ENCODE measurements at places on chromosomes 12 and 14. TPM values are rescaled to one million over a fixed set of nuclear protein-coding genes. Genes with fewer than 3 reads are reported as not detected.

IRAK3 gene
- total RNA-seq, result 7.8 TPM

INSM2 gene
- not detected for total RNA-seq

GRCh38 chr14:71267691-71268090, 360.4 kb downstream of the PCNX1 start:
- no peak overlapping the region for H3K27ac ChIP-seq
- peak overlapping the region; percentile 20 for H3K4me3 ChIP-seq
- H3K27me3 ChIP-seq, result peaks cover 5% of the 10 kb centered on the region
- H3K4me1 ChIP-seq, result no peaks in the 10 kb centered on the region
- no peaks in the 10 kb centered on the region for H3K36me3 ChIP-seq
- no peak for DNase-seq

GRCh38 chr12:111034083-111034885, 113.9 kb upstream of the MYL2 start:
- H3K27ac ChIP-seq, result no peak within 1 kb of the TSS
- DNase-seq, result no peak
- H3K36me3 ChIP-seq, result no peaks in the 10 kb centered on the region
- H3K27me3 ChIP-seq, result peaks cover 86% of the 10 kb centered on the region
- H3K4me1 ChIP-seq, result no peaks in the 10 kb centered on the region

GRCh38 chr14:87868920-87869319, 124.1 kb downstream of the GALC start:
- H3K4me3 ChIP-seq, result no peak overlapping the region
- DNase-seq, result no peak
- H3K36me3 ChIP-seq, result no peaks in the 10 kb centered on the region

DNA sequence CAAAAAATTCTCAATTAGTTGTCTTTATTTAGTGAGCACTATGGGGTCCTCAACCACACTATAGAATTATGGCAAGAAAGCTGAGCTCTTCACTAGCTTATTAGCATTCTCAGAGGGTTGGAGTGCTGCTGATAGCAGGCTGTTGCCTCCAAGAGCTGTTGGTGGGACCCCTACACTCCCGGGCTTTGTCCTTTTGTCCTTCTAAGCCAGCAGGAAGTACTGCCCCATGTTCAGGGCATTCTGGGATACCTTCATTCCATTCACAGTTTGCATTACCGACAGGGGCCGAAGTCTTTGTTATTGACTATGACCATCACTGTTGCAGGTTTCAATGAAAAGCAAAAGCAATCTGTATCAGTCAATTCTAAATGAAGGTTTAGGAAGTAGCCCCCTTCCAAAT, 89.5 kb upstream of the OTX2 start:
- DNase-seq, result no peak
- no peak overlapping the region for H3K4me3 ChIP-seq
- no peak overlapping the region for H3K27ac ChIP-seq
- H3K4me1 ChIP-seq, result no peaks in the 10 kb centered on the region

DNA sequence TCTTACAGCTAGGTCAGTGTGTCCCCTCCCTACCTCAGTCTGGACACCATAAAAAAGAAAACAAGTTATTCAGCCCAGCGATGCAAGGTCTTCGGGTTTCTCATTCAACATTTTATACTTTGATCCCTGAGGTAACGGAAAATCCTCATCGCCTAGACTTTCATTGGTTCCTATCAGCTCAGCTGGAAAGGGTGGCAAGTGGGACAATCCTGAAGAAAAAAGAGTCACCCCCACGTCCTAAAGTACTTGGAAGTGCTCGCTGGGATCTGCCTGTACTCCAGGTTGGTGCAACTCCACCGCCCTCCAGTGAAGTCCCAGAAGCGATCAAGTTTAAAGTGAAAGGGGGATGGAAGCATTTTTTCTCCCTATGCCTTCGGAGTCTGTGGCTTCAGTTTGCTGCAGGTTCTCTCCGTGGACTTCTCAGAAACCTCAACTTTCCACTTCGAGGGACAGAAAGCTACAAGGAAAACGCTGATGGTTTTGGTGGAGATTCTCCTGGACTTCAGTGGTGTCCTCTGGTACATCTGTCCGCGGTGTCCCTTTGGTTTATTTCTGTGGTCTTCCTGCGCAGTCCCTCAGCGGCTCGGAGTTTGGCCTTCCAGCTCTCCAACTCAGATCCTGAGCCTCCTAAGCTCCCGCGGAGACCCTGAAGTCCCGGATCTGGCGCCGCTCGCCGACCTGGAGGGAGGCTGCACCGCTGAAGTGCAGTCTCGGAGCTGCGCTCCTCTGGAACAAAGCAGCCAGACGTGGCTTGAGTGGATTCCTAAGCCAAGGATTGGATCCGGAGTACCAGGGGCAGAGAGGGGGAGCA, 1.8 kb upstream of the LRFN5 start:
- no peaks in the 10 kb centered on the region for H3K27me3 ChIP-seq
- no peak for DNase-seq
- no peak overlapping the region for H3K27ac ChIP-seq

GRCh38 chr12:47783024-47783755, 10.2 kb downstream of the SLC48A1 start:
- H3K27ac ChIP-seq, result peak overlapping the region; percentile 20
- no peaks in the 10 kb centered on the region for H3K27me3 ChIP-seq
- no peaks in the 10 kb centered on the region for H3K4me1 ChIP-seq
- no peak overlapping the region for H3K4me3 ChIP-seq
- no peak for DNase-seq

GRCh38 chr12:114480337-114481199, 74.6 kb upstream of the TBX5 start:
- no peaks in the 10 kb centered on the region for H3K4me1 ChIP-seq
- H3K36me3 ChIP-seq, result no peaks in the 10 kb centered on the region
- H3K27ac ChIP-seq, result no peak overlapping the region
- peak overlapping the region; percentile 18 for H3K4me3 ChIP-seq
- peaks cover 19% of the 10 kb centered on the region for H3K27me3 ChIP-seq

DNA sequence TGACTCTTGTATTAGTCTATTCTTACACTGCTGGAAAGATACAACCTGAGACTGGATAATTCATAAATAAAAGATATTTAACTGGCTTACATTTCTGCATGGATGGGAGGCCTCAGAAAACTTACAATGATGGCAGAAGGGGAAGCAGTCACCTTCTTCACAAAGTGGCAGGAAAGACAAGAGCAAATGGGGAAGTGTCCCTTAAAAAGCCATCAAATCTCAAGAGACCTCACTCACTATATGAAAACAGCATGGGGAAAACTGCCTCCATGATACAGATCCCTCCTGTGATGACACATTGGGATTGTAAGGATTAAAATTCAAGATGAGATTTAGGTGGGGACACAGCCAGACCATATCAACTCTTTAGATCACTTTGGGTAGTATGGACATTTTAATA, 83.7 kb downstream of the TMTC3 start:
- H3K36me3 ChIP-seq, result no peaks in the 10 kb centered on the region
- no peaks in the 10 kb centered on the region for H3K27me3 ChIP-seq
- DNase-seq, result no peak
- H3K4me3 ChIP-seq, result no peak overlapping the region

DNA sequence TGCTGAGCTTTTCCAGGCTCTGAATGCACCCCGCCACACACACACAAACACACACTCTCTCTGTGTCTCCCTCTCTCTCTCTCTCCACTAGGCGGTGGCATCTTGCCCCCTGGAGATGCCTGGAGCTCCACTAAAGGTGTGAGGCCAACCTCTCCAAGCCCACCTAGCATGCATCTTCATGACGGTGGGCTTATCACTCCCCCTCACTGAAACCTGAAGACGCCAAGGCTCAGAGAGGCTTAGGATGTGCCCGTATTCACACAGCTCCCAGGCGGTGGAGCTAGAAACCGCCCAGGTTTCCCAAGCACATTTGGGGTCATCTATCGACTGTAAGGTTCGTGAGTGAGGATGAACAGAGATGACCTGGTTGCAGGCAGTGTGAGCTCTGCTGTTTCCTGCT, 42.6 kb upstream of the BCL11B start:
- no peak overlapping the region for H3K4me3 ChIP-seq
- peaks cover 30% of the 10 kb centered on the region for H3K4me1 ChIP-seq
- no peak for DNase-seq
- H3K27ac ChIP-seq, result no peak overlapping the region
- H3K36me3 ChIP-seq, result no peaks in the 10 kb centered on the region

- no peaks in the 10 kb centered on the region for H3K27me3 ChIP-seq
- no peaks in the 10 kb centered on the region for H3K4me1 ChIP-seq
- no peak for DNase-seq
- no peak overlapping the region for H3K27ac ChIP-seq
- H3K36me3 ChIP-seq, result no peaks in the 10 kb centered on the region
- H3K4me3 ChIP-seq, result no peak overlapping the region
Measured at GRCh38 chr12:70080566-70080965, 162.7 kb upstream of the CNOT2 start.

All from Calu3 (cell line).